ENCODE measurements at places on chromosomes 1 and 21.

GRCh38 chr1:1921459-1921862, 2.4 kb upstream of the TMEM52 start:
- DNase-seq, result no peak

DNA sequence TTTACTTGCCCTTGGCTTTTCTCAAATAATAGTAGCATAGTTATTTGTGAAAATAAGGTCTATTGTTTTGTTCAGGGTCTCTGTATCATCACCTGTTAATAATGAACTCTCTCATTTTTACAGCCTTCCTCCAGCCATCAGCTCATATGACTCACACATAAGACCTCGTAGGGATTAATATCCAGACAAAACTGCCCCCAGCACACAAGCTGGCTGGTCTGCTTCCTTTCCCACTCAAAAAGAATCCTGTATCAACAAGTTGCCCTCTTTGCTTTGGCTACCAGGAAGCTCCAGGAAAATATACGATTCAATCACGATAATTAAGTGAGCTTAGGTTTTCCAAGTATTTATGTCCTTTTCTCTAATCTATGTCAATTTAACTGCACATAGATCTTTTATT, 119.2 kb downstream of the DMRTB1 start:
- no peak for DNase-seq

DNA sequence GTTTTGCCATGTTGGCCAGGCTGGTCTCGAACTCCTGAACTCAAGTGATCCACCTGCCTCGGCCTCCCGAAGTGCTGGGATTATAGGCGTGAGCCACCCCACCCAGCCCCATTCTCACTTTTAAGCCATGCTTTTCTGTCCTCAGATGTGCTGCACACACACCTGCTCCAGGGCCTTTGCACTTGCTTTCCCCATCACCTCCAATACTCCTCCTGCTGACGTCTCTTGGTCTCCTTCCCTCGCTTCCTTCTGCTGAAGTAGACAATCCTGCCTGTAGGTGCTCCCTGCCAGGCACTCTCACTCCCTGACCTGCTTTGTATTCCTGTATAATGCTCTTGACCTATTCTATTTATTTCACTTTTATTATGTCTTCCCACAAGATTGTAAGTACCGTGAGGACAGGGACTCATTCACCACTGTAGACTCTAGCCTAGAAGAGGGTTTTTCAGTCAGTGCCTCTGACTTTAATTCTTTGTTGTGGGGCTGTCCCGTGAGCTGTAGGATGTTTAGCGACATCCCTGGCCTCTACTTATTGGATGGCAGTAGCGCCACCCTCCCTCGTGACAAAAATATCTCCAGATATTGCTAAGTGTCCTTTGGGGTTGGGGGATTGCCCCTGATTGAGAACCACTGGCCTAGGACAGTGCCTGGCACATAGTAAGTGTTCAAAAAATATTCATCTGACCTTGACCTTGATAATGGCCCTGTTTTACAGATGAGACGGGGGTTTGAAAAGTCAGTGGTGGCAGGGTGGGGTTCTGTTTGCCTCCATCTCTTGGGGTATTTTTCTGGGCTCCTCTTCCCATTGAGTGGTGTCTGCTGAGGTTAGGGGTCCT, 4.6 kb downstream of the TNFRSF1B start:
- DNase-seq, result no peak

- no peak for DNase-seq
Measured at GRCh38 chr1:33348194-33348593, 27.3 kb upstream of the A3GALT2 start.

DNA sequence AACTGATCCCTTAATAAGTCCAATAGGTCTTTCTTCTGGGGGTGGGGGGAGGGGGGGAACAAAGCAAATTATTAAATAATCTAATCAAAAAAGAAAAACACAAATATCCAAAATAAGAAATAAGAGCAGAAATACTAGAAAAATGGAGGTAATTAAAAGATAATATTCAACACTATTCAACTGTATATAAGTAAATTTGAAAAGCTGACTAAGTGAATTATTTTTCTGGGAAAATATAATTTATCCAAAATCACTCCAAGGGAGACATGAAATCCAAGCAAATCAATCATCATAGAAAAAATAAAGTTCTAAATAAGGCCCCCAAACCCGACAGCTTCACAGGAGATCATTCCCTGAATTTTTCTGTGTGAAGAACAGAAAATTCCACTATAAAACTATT, 18.8 kb downstream of the VPS26C start:
- no peak for DNase-seq

DNA sequence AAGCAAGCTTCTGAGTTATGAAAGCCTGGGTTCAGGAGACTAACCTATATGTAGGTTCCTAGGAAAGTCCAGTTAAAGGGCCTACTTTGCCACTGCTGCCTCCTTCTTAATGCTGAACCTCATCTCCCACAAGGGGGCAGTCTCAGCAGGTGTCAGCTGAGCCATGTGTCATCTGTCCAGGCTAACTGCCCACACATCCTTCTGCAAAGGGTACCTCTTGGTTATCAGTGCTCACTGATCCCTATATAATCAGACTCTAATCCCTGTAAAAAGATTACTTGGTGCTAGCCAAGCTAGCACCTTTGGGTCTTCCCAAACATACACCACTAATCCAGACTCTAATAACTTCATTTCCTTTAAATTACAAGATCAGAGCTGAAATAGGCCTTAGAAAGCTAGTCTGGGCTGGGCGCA, 9.0 kb downstream of the PRDX1 start:
- DNase-seq, result no peak

- DNase-seq, result no peak
Measured at GRCh38 chr1:225533238-225533637, 105.4 kb upstream of the LBR start.

DNA sequence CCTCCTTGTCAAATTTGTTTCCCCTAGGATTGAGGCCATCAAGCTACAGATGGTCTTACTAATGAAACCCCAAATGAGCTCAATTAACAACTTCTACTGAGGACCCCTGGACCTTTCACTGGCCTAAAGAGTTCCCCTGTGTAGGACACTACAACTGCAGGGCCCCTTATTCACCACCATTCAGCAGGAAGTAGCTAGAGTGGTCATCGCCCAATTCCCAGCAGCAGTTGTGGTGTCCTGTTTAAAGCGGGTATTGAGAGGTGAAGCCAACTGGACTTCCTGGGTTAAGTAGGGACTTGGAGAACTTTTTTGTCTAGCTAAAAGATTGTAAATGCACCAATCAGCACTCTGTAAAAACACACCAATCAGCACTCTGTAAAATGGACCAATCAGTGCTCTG, 1466.9 kb downstream of the KCNT2 start:
- DNase-seq, result no peak

DNA sequence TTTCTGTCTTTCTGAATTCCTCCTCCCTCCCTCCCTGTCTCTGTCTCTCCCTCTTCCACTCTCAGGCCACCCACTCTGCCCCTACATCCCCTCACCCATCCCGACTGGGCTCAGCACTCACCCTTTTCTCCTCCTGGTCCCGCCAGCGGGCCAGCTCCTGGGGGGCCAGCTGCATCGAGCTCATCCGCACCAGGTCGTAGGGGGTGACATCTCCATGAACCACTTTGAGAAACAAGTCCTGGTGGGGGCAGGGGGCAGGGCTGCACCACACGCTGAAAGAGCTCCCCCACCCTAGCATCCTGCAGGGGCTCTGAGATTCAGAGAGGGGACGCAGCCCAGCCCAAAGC, 17.8 kb downstream of the SPOCD1 start:
- DNase-seq, result no peak

- DNase-seq, result no peak
Measured at GRCh38 chr1:169462385-169462784, 23.4 kb downstream of the SLC19A2 start.

DNA sequence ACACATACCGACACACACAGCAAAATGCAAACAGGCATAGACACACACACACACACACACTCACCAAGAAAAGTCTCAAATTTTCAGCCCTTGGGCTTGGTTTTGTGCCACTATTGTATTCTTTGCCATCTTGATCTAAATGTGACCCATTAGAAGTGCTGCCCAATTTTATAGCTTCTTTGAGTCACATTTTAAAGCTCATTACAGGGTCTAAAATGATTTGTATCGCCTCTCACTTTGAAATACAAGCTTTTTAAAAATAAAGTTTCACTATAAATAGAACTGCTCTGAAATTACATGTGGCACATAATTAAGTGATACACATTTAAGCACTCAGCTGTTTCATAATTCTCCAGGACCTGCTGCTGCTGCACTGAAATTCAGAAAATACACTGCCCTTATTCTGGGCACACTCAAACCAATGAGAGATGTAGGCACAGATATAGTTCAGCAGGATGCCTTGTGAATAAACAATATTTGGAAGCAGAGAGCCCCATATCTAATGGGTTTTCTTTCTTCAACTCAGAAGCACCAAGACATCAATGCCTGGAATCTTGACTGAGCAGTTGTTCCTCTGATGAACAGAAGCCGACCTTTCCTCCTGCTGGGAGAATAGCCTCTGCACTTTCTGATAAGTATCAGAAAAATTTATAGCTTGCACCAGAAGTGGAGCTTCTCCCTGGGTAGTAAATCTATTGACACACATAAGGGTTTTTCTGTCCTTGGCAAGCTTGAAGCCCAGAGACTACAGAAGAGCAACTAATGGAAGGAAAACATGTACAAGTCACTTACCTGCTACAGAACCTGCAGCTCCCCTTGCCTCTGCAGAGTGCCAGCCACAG, 37.0 kb upstream of the PLPPR4 start:
- no peak for DNase-seq

- DNase-seq, result no peak
Measured at GRCh38 chr1:107413546-107413945, 272.7 kb downstream of the NTNG1 start.

Data from cortex of kidney (tissue), 1 donor.